Activated CD8-positive, alpha-beta T cell treated with anti-CD3 and anti-CD28 coated beads for 36 hours (primary cell): ENCODE measurements at places on chromosomes 3 and 15. TPM values are rescaled to one million over a fixed set of nuclear protein-coding genes. Genes with fewer than 3 reads are reported as not detected.
A peak's percentile ranks its signal among the peaks of the same experiment; 100 is the strongest.

- DNase-seq = no peak
These were observed 23.1 kb downstream of the DAPK2 start for GRCh38 chr15:64023220-64023619.

- peak; percentile 40 for DNase-seq
These were observed 455.0 kb upstream of the THBS1 start for GRCh38 chr15:39125904-39126303.

DNA sequence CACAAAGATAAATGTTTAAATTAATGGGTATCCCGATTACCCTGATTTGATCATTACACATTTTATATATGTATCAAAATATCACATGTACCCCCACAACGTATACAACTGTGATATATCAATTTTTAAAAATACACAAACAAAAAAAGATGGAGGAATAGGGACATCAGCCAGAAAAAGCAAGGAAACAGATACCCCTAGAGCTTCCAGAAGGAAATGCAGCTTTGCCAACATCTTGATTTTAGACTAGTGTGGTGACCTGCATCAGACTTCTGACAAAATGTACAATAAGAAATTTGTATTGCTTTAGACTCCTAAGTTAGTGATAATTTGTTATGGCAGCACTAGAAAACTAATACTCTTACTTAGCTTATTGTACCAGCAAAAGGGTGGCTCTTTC is 483.8 kb downstream of the TUSC7 start:
- DNase-seq = no peak

The ALS2CL gene
- total RNA-seq = 1.7 TPM
